NCI-H1417 treated with DMSO at 0.1 percent for 48 hours (cell line): ENCODE measurements at places on chromosomes 7 and 10.

GRCh38 chr7:105219771-105220160 is 169.0 kb downstream of the SRPK2 start:
- DNase-seq, result no peak

- DNase-seq, result no peak
These were observed 14.7 kb upstream of the SAMD8 start for GRCh38 chr10:75096749-75097148.

GRCh38 chr7:55178863-55179773 is 160.3 kb downstream of the EGFR start:
- no peak for DNase-seq

GRCh38 chr10:125035136-125035535 is 93.2 kb downstream of the ZRANB1 start:
- DNase-seq, result no peak

DNA sequence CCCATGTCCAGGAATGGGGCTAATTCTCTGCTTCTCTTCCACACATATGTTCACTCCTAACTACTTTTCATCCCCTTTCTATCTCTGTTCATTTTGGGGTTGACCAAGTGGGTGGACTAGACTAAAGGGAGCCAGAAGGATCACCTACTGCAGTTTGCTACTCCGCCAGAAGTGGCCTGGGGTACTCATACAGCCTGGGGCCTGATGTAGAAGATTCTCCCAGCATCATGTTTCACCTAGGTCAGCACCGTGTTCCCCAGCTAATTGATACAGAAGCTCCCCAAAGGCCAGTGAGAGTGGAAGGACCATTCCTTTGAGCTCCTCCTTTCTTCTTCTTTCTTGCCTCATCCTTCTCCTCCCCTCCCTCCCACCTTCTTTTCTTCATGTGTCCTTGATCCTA is 19.6 kb upstream of the IFRD1 start:
- no peak for DNase-seq

DNA sequence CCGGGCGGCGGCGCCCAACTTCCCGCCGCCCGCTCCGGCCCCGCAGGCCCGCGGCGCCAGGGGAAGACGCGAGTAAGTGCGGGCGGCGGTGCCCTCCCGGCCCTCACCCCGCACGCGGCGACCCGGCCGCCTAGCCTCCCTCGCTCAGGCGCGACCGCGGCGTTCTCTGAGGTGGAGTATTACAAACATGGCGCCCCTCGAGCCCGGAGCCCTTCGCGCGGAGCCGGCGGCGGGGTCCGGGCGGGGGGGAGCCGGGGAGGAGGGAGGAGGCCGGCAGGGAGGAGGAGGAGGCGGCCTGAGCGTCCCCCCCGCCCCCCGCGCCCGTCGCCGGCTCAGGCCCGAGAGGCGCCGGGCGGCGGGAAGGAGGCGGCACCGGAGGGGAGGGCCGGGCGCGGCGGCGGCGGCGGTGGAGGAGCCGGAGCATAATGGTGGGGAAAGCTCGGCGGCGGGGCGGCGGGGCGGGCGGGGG is at the start of gene ZMYND11:
Gene ZMYND11, plus strand, starts transcription at position 324 of the 469 bp plus-strand sequence. CDS start 44,558 bp downstream, outside the sequence.
- DNase-seq, result no peak

DNA sequence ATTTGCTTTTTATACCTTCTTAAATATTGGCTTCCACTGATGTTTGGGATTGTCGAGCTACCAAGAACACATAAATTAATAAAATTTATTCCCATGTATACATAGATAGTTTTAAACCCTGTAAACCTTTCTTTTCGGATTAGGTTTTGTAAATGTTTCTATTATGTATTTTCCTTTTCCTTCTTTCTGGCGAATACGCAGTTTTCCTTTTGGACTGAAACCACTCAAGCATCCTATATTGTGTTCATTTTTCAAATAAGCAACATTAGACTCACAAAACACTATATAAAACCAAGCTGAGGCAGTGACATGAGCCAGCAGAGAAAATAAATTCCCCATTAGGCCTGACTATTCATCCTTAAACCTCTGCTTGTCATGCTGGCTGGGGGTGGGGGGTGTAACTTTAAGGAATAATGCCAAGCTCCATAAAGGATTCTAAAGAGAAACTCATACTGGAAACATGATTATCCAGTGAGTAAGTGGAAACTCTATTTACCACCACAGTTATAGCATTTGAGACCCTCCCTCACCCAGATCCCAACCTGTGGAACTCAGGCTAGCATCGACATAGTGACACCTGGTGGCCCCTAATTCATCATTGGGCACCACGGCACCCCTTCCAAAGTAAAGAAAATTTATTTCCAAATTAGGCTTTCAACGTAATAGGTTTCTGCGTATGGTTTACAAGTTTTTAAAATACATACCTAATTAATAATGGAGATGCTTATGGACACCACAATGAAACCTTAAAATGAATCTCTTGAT is 86.5 kb upstream of the CELF2 start:
- DNase-seq, result no peak

DNA sequence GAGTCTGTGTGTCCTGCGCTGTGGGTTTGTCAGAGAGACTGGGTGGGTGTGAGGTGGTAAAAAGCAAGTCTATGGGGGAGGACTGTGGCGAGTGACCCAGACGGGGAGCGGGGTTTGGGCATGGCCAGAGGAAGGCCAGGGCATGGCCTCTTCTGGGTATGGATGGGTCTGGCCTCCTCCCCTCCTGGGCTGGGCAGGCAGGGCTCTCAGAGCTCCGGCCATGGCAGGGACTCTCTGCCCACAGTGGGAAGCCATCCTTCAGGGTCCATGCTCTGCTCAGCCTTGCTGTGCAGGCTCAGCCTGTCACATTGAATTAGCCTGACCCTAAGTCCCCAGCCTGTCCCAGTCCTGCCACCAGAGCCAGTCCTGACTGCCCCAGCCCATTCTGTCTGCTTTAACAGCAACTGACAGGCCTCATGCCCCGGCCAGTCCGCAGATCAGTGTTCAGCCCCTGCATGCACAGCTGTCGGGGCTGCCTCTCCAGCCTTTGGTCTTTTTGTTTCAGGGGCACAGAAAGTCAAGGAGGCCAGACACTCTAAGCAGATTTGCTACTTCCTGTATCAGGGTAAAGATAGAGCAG is 7.9 kb downstream of the ANTXRL start:
- DNase-seq, result no peak
